DND-41 (cell line): ENCODE measurements at places on chromosomes 13 and 19.
A peak's percentile ranks its signal among the peaks of the same experiment; 100 is the strongest.

DNA sequence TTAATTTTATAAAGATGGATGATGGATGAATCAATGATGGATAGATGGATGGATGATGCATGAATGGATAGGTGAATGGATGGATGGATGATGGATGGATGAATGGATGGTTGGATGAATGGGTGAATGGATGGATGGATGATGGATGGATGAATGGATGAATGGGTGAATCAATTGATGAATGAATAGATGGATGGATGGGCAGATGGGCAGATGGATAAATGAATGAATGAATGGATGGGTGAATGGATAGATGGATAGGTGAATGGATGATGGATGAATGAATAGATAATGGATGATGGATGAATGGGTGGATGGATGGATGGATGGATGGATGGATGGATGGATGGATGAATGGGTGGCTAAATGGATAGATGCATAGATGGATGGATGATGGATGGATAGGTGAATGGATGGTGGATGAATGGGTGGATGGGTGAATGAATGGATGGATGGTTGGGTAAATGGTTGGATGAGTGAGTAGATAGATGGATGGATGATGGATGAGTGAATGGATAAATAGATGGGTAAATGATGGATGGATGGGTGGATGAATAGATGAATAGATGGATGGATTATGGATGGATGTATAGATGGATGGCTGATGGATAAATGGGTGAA lies 12.8 kb downstream of the ZNF579 start:
- no peak overlapping the region for H3K27ac ChIP-seq
- no peak for DNase-seq
- H3K36me3 ChIP-seq, result no peaks in the 10 kb centered on the region
- no peaks in the 10 kb centered on the region for H3K4me1 ChIP-seq

DNA sequence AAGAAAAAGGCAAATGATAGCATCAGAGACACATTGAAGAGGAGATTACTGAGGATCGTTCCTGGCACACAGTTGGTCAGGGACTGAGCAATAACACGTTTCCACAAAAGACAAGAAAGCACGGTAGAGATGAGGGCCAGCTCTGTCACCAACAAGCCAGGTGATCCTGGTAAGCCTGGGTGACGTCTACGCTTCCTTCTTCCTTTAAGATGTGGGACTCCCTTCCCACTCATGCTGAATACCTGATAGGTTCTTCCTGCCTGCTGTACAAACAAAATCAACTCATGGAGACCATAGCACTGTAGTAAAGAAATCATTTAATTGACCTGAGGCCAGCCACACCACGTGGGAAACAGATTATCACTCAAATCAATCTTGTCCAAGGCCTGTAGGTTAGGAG lies 19.7 kb upstream of the COG3 start:
- 0 out of 2 replicates have a peak, but pooled peaks cover 6% of the 10 kb centered on the region for H3K4me1 ChIP-seq
- H3K27me3 ChIP-seq, result no peaks in the 10 kb centered on the region
- DNase-seq, result no peak
- no peak overlapping the region for H3K27ac ChIP-seq

- H3K4me3 ChIP-seq, result no peak overlapping the region
- DNase-seq, result no peak
- H3K36me3 ChIP-seq, result peaks cover 77% of the 10 kb centered on the region
- peaks cover 24% of the 10 kb centered on the region for H3K4me1 ChIP-seq
- H3K27me3 ChIP-seq, result no peaks in the 10 kb centered on the region
- no peak overlapping the region for H3K27ac ChIP-seq
Measured at GRCh38 chr19:19461306-19461670, 54.1 kb downstream of the TSSK6 start.

DNA sequence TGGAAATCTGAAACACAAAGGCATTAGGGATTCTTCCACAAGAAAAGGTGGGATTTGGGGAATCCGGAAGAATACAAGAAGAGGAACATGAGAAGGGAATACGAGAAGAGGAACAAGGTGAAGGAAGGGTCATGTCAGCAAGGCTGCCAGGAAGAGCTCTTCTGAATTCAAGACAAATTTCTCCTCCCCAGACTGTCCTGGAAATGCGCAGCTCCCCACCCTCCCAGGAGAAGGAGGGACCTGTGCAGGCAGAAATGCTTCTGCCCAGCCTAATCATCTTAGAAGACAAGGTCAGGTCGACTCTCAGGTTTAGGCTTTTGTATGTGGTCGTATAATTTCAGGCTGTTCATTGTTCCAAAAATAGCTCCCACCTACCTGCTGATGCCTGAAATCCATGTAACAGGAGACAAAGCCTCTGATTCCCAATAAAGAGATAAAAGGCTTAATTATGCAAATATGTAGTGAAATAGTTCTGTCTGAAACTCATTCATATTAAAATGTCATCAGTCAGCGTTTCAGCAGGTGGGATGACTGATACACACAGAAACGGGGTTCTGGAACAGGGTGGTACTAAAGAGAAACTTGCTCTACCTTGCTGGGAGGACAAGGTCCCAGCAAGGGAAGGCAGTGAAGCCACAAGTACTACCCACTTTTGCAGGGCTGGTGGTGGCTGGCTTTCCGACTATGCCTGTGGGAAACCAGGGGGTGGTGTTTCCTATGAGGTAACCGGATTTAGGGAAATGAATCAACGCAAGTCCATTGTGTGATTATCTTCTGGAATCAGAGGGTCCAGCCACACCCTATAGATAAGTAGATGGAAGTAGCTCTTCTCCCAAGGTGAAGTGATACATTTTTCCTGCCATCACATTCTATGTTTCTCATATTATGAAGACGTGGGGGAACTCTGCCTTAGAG lies 76.1 kb downstream of the KL start:
- DNase-seq, result no peak
- no peaks in the 10 kb centered on the region for H3K27me3 ChIP-seq
- H3K4me3 ChIP-seq, result no peak overlapping the region
- no peak overlapping the region for H3K27ac ChIP-seq

- H3K27ac ChIP-seq, result no peak overlapping the region
- DNase-seq, result no peak
- H3K27me3 ChIP-seq, result no peaks in the 10 kb centered on the region
Measured at GRCh38 chr13:50948601-50949000, 39.0 kb downstream of the RNASEH2B start.

DNA sequence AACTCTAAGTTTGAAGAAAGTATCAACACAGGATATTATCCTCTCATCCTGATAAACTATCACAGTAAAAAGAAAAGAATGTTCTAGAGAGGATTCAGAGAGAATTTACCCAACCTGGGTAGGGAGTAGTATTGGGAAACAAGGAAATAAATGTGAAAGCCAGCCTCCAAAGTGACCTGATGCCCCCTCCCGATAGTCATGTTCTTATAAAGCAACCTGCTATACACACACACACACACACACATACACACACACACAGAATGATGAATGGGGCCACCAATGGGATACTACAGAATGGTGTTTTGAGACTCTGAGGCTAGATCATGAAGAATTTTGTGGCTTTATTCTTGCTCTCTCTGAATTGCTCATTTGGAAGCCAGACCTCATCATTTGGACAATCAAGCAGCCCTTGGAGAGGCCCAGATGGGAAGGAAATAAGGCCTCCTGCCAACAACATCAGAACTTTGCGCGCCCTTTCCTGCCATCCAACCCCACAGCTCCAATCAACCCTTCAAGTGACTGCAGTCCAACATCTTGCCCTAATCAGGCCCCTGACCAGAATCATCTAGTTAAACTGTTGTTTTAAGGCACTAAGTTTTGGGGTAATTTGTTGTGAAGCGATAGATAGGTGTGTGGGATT lies 807.9 kb upstream of the ARGLU1 start:
- H3K36me3 ChIP-seq, result no peaks in the 10 kb centered on the region
- no peaks in the 10 kb centered on the region for H3K27me3 ChIP-seq
- H3K4me3 ChIP-seq, result no peak overlapping the region
- H3K4me1 ChIP-seq, result no peaks in the 10 kb centered on the region
- no peak for DNase-seq

GRCh38 chr13:90246687-90247345 lies 1100.7 kb upstream of the MIR17HG start:
- H3K4me3 ChIP-seq, result no peak overlapping the region
- H3K36me3 ChIP-seq, result no peaks in the 10 kb centered on the region
- H3K27me3 ChIP-seq, result no peaks in the 10 kb centered on the region
- H3K27ac ChIP-seq, result no peak overlapping the region
- no peak for DNase-seq
- no peaks in the 10 kb centered on the region for H3K4me1 ChIP-seq

- no peak overlapping the region for H3K4me3 ChIP-seq
- no peak overlapping the region for H3K27ac ChIP-seq
- no peaks in the 10 kb centered on the region for H3K4me1 ChIP-seq
- H3K36me3 ChIP-seq, result no peaks in the 10 kb centered on the region
Measured at GRCh38 chr19:33343301-33343700, 30.2 kb upstream of the CEBPG start.

DNA sequence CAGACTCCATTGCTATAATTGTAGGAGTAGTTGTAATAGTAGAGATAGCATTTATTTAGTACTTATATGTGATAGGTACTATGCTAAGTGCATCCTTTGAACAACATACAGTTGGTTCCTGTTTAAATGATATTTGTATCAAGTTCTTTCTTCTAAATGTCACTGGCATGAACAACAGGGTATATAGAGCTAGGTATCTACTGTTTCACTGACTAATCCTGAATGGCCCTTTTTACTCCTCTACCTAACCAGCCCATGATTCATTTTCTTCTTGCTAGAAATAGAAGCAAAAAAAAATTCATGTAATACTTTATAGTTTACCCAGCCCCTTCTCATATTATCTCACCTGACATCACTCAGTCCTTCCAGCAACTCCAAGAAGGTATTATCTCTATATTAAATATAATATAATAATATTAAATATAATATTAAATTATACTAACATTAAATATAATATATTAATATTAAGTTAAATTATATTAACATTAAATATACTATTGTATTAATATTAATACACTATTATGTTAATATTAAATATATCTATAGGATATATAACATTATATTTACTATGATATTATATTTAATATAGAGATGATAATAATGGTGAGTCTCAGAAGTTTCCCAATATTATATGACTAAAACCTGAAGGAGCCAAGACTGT lies 74.2 kb downstream of the FRY start:
- no peak overlapping the region for H3K4me3 ChIP-seq
- H3K36me3 ChIP-seq, result no peaks in the 10 kb centered on the region
- H3K27ac ChIP-seq, result no peak overlapping the region
- peaks cover 7% of the 10 kb centered on the region for H3K27me3 ChIP-seq

- no peaks in the 10 kb centered on the region for H3K36me3 ChIP-seq
- H3K4me3 ChIP-seq, result no peak overlapping the region
- H3K27ac ChIP-seq, result no peak overlapping the region
- no peaks in the 10 kb centered on the region for H3K4me1 ChIP-seq
Measured at GRCh38 chr13:40160618-40161350, 505.3 kb downstream of the COG6 start.

DNA sequence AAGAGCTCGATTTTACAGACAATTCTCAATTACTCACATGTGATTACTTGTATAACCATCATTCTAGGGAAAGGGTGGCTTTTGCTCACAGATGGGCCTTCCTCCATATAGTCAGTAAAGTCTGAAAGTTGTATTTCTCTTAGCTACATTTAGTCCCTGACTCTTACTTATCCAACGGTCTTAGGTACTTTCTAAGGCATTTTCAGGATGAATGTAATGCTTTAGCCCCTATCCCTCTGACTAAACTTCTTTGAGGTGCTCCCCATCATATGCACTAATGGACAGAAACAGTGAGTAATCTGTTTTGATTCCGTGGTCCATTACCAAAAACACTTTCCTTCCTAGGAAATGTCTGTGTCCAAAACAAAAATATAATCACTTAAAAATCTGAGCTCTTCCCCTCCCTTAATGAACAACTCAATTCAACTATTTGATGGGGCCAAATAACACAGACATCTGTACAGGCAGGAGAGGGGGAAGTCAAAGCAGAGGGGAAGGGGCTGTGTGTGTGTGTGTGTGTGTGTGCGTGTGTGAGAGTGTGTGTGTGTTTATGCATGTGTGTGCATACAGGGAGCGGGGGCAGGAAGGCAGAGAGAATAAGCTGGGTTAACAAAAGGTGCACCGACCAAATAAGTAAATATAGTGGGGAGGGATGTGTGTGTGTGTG lies 84.9 kb downstream of the USP12 start:
- no peaks in the 10 kb centered on the region for H3K4me1 ChIP-seq
- no peak overlapping the region for H3K27ac ChIP-seq
- no peak overlapping the region for H3K4me3 ChIP-seq
- no peak for DNase-seq

GRCh38 chr19:43501661-43502418 lies 2.7 kb downstream of the PHLDB3 start:
- H3K27me3 ChIP-seq, result no peaks in the 10 kb centered on the region
- no peak overlapping the region for H3K27ac ChIP-seq
- peaks cover 24% of the 10 kb centered on the region for H3K4me1 ChIP-seq
- DNase-seq, result no peak
- H3K4me3 ChIP-seq, result no peak overlapping the region

DNA sequence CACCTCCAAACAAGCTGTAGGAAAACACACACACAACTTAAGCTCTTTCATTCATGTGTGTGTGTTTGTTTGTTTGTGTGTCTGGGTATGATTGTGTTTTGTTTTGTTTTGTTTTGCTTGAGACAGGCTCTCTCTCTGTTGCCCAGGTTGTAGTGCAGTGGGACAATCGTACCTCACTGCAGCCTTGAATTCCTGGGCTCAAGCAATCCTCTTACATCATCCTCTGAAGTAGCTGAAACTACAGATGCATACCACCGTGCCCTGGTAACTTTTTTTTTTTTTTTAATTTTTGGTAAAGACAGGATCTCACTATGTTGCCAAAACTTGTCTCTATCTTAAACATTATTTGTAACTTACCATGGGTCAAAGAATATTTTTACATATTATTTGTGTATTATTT lies 431.7 kb downstream of the SLITRK1 start:
- H3K27ac ChIP-seq, result no peak overlapping the region
- 0 out of 2 replicates have a peak, but pooled peaks cover 3% of the 10 kb centered on the region for H3K4me1 ChIP-seq
- no peak for DNase-seq
- no peak overlapping the region for H3K4me3 ChIP-seq

DNA sequence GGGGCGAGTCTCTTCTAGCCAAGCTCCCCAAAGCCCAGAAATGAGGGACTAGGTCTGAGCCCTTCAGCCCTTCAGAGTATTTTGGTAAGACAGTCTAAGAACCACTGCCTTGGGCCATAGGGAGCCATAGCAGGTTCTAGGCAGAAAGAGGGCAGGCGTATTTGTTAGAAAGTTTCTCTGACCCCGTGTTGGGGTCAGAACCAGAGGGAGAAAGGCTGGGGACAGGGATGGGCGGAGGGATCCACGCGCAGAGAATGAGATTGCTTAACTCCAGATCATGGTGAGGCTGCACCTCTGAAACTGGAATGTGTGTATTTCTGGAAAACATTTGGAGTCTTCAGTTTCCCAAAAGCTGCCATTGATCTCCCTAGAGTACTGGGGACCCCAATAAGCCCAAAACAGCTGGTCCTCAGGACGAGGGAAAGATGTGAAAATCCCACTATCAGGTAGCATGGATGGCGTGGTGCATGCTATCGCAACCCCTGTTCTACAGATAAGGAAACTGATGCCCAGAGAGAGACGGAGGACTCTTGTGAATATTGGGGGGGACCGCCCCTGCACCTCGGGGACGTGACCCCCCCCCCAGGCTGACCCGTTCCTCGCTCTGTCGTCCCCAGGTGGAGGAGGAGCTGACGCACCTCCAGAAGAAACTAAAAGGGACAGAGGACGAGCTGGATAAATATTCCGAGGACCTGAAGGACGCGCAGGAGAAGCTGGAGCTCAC lies 703 bp upstream of the TPM4 start:
- H3K36me3 ChIP-seq, result peaks cover 14% of the 10 kb centered on the region
- no peak overlapping the region for H3K27ac ChIP-seq
- peak overlapping the region; percentile 95 for H3K4me3 ChIP-seq
- DNase-seq, result no peak
- H3K4me1 ChIP-seq, result peaks cover 37% of the 10 kb centered on the region

GRCh38 chr19:48676887-48677286 lies 4.1 kb upstream of the NTN5 start:
- DNase-seq, result no peak
- peaks cover 10% of the 10 kb centered on the region for H3K4me1 ChIP-seq
- no peaks in the 10 kb centered on the region for H3K36me3 ChIP-seq
- H3K27me3 ChIP-seq, result no peaks in the 10 kb centered on the region
